ENCODE measurements at places on chromosomes 12 and 14.

GRCh38 chr12:64653123-64653522 lies 42.8 kb downstream of the RASSF3 start:
- peaks cover 42% of the 10 kb centered on the region for H3K36me3 ChIP-seq
- peak overlapping the region; percentile 58 for H3K27ac ChIP-seq
- H3K27me3 ChIP-seq = no peaks in the 10 kb centered on the region
- no peak overlapping the region for H3K4me3 ChIP-seq
- DNase-seq = no peak
- peaks cover 76% of the 10 kb centered on the region for H3K4me1 ChIP-seq

- no peak for DNase-seq
- no peaks in the 10 kb centered on the region for H3K36me3 ChIP-seq
- no peak overlapping the region for H3K4me3 ChIP-seq
- H3K4me1 ChIP-seq = peaks cover 12% of the 10 kb centered on the region
Observed at GRCh38 chr12:53940443-53941014, 1.9 kb downstream of the HOXC13 start.

GRCh38 chr12:5242440-5242839 lies 189.5 kb upstream of the NTF3 start:
- no peak overlapping the region for H3K4me3 ChIP-seq
- H3K4me1 ChIP-seq = no peaks in the 10 kb centered on the region
- H3K27ac ChIP-seq = no peak overlapping the region
- no peak for DNase-seq
- H3K27me3 ChIP-seq = peaks cover 16% of the 10 kb centered on the region

DNA sequence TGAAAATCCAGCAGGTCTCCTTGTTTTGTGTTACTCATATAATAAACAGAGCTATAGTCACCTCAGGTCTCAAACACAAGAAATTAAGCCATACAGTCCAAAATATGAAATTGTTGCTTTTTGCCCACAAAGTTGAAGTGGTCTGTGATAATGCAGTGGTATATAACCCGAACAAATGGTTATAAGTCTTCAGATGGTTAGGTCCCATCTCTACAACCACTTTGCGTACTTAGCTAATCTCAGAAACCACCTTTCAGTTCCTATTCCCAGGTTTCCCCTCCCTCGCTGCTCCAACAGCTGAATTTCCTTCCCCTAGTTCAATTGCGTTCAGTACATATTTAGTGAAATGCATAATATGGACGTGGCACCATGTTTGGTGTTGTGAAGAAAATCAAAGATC lies 3.3 kb upstream of the KCNA5 start:
- peaks cover 49% of the 10 kb centered on the region for H3K27me3 ChIP-seq
- H3K4me3 ChIP-seq = no peak overlapping the region
- no peaks in the 10 kb centered on the region for H3K36me3 ChIP-seq
- no peaks in the 10 kb centered on the region for H3K4me1 ChIP-seq
- H3K27ac ChIP-seq = no peak overlapping the region

GRCh38 chr14:104801520-104802393 lies 856 bp downstream of the ZBTB42 start:
- H3K27me3 ChIP-seq = peaks cover 6% of the 10 kb centered on the region
- H3K36me3 ChIP-seq = peaks cover 3% of the 10 kb centered on the region
- DNase-seq = no peak
- no peak overlapping the region for H3K27ac ChIP-seq

DNA sequence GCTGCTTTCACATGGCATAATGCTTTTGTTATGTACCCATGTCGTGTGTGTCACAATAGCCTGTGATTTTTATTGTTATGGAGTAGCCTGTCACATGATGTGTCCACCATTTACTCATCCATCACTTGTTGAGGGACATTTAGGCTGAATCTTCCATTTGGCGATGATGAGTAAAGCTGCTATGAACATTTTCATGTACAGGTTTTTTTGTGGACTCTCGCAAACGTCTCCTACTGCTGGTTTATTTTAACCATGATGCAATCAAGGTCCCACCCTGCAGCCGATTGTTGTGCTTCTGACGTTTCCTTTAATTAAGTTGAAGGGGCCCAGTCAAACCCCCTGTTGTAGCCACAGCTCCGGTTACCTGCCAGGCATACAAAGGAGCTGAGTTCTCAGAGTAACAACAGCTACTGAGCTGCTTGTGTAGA lies 63.2 kb downstream of the ZNF664 start:
- peaks cover 7% of the 10 kb centered on the region for H3K27me3 ChIP-seq
- no peak for DNase-seq
- H3K36me3 ChIP-seq = no peaks in the 10 kb centered on the region
- no peak overlapping the region for H3K27ac ChIP-seq
- H3K4me1 ChIP-seq = no peaks in the 10 kb centered on the region
- no peak overlapping the region for H3K4me3 ChIP-seq

GRCh38 chr12:46160981-46161690 lies 107.7 kb downstream of the SLC38A1 start:
- H3K4me1 ChIP-seq = peaks cover 14% of the 10 kb centered on the region
- H3K4me3 ChIP-seq = no peak overlapping the region
- peaks cover 3% of the 10 kb centered on the region for H3K36me3 ChIP-seq
- no peak for DNase-seq
- H3K27me3 ChIP-seq = no peaks in the 10 kb centered on the region
- no peak overlapping the region for H3K27ac ChIP-seq

DNA sequence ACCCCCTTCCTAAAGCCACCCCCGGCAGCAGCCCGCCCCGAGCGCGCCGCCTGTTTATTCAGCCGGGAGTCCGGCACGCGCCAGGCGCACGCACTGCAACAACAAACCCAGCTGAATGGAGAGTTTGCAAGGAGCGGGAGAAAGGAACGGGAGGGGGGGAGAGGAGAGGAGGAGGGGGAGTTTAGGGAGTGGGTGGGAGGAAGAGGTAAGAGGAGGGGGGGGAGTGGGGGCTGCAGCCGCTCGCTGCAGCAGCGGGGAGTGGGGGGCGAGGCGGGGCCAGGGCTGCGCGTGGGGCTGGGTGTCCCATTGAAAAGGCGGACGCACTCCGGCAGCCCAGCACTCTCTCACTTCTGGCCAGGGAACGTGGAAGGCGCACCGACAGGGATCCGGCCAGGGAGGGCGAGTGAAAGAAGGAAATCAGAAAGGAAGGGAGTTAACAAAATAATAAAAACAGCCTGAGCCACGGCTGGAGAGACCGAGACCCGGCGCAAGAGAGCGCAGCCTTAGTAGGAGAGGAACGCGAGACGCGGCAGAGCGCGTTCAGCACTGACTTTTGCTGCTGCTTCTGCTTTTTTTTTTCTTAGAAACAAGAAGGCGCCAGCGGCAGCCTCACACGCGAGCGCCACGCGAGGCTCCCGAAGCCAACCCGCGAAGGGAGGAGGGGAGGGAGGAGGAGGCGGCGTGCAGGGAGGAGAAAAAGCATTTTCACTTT lies at the start of gene ASCL1:
ASCL1 (plus strand) TSS at position 336 of the 712 bp plus-strand sequence. CDS start 571 bp downstream, outside the sequence.
- peaks cover 43% of the 10 kb centered on the region for H3K4me1 ChIP-seq
- H3K4me3 ChIP-seq = peak within 1 kb of the TSS; percentile 69
- H3K27me3 ChIP-seq = peaks cover 84% of the 10 kb centered on the region
- H3K27ac ChIP-seq = no peak within 1 kb of the TSS
- no peak for DNase-seq
- no peaks in the 10 kb centered on the region for H3K36me3 ChIP-seq

DNA sequence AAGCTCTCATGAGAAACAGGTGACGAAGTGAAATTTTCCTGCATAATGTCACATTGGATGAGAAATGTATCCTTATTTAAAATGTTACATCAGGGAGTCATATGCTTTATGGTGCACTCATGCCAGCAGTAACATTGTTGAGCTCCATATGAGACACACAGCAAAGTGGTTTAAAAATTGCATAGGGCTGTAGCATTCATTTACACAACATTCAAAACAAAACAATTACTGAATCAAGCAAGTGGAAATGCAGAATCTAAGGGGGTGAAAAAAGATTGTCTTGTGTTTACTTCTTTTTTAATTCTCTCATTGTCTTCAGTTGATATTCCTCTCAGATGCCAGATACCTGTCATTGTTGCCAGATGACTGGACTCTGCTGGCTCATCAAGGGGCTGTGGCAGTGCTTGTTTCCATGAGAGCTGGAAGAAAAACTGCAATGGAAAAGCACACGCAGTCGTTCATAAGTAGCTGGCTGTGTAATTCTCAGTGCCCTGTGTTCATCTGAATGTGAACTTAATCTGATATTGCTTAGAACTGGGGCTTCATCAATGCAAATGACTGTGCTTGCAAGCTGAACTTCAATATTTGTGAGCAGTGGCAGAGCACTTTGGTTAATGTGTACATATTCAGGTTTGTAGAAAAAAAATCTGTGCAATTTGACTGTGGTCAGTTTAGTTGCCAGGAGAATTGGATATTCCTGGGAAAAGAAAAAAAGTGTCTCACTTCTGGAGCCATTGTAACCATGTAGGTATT lies 305.6 kb downstream of the RAD51B start:
- no peak overlapping the region for H3K27ac ChIP-seq
- DNase-seq = no peak

- H3K36me3 ChIP-seq = peaks cover 10% of the 10 kb centered on the region
- H3K27ac ChIP-seq = peak overlapping the region; percentile 33
- peak; percentile 63 for DNase-seq
- peaks cover 58% of the 10 kb centered on the region for H3K4me1 ChIP-seq
Observed at GRCh38 chr12:121668750-121669520, 519 bp downstream of the MORN3 start.

DNA sequence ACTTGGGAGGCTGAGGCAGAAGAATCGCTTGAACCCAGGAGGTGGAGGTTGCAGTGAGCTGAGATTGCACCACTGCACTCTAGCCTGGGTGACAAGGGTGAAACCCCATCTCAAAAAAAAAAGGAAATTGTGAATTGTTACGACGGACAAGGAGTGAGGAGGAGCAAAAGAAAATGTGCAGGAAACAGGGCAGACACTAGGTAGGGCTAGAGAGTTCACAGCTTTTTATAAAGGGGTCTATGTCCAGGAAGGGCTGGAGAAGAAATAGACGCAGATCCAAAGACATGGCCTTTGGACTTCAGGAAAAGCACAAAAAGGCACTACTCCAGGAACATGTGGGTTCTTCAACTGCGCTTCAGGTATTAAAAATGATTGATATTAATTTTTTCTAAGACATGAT lies 34.4 kb downstream of the ATG14 start:
- H3K27ac ChIP-seq = no peak overlapping the region
- peaks cover 55% of the 10 kb centered on the region for H3K4me1 ChIP-seq
- H3K4me3 ChIP-seq = no peak overlapping the region
- H3K27me3 ChIP-seq = no peaks in the 10 kb centered on the region
- peaks cover 68% of the 10 kb centered on the region for H3K36me3 ChIP-seq

DNA sequence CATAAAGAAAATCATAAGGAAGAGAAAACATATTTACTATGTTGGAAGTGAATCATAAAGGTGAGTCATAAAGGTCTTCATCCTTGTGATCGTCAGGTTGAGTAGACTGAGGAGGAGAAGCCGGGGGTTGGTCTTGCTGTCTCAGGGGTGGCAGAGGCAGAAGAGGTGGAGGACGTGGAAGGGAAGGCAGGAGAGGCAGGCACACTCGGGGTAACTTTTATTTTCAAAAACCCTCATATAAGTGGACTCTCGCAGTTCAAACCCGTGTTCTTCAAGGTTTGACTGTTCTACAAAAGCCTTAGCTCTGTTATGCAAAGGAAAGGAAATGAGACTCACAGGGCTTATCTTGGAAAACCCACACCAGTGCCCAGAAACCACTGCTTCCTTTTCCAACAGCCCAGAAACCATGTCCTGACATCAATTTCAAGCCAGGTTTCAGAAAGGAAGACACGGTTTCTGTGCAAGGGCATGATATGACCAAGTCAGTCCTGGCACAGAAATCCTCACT lies 14.0 kb downstream of the SMCO2 start:
- H3K27ac ChIP-seq = peak overlapping the region; percentile 76
- H3K4me1 ChIP-seq = peaks cover 52% of the 10 kb centered on the region

- no peaks in the 10 kb centered on the region for H3K27me3 ChIP-seq
- H3K36me3 ChIP-seq = no peaks in the 10 kb centered on the region
- H3K4me3 ChIP-seq = no peak overlapping the region
Observed at GRCh38 chr12:123494124-123494851, 36.3 kb downstream of the SNRNP35 start.

DNA sequence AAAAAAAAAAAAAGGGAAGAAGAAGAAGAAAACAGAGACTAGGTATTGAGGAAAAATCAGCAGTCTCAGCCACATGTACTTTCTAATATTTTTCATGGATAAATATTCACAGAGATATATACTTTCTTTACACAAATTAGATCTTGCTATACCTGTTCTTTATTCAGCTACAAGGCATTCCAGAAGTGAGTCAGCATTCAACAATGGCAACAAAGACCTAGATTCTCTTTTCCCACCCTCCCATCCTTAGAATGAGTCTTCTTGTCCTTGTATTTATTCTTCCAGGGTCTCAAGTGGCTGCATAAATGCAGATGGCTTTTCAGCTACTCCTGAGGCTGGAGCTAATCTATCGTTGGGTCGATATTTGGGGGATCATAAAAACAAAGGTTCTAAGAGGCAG lies 93.0 kb downstream of the NT5DC3 start:
- H3K27me3 ChIP-seq = peaks cover 14% of the 10 kb centered on the region
- no peaks in the 10 kb centered on the region for H3K36me3 ChIP-seq
- no peaks in the 10 kb centered on the region for H3K4me1 ChIP-seq
- DNase-seq = no peak
- no peak overlapping the region for H3K4me3 ChIP-seq
- H3K27ac ChIP-seq = no peak overlapping the region

- no peaks in the 10 kb centered on the region for H3K27me3 ChIP-seq
- H3K4me1 ChIP-seq = peaks cover 33% of the 10 kb centered on the region
- no peak overlapping the region for H3K27ac ChIP-seq
- H3K4me3 ChIP-seq = no peak overlapping the region
Observed at GRCh38 chr12:67540920-67541624, 107.5 kb upstream of the DYRK2 start.

DNA sequence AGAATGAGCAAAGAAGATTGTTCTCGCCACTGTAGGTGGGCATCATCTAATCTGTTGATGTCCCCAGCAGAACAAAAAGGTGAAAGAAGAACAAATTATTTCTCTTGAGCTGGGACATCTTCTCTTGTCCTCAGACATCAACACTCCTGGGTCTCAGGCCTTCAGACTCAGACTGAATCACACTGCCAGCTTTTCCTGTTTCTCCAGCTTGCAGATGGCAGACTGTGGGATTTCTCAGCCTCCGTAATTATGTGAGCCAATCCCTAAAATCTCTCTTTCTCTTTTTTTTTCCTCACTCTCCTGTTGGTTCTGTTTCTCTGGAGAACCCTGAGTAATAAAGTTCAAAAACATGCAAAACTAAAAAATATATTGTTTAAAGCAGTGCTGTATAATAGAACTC lies 3.7 kb upstream of the TMPRSS12 start:
- H3K4me3 ChIP-seq = no peak overlapping the region
- no peak for DNase-seq
- H3K27me3 ChIP-seq = peaks cover 17% of the 10 kb centered on the region
- H3K4me1 ChIP-seq = peaks cover 3% of the 10 kb centered on the region

- peak overlapping the region; percentile 81 for H3K27ac ChIP-seq
- H3K27me3 ChIP-seq = no peaks in the 10 kb centered on the region
- H3K4me3 ChIP-seq = no peak overlapping the region
- peaks cover 55% of the 10 kb centered on the region for H3K36me3 ChIP-seq
Observed at GRCh38 chr14:101927859-101928258, 36.5 kb upstream of the DYNC1H1 start.

GRCh38 chr14:77554207-77554606 lies 55.6 kb upstream of the ISM2 start:
- H3K4me3 ChIP-seq = no peak overlapping the region
- no peak for DNase-seq
- peaks cover 81% of the 10 kb centered on the region for H3K36me3 ChIP-seq
- no peaks in the 10 kb centered on the region for H3K27me3 ChIP-seq
